ENCODE measurements at places on chromosomes 12 and 14.

GRCh38 chr12:25434515-25434914 lies 118.6 kb downstream of the LMNTD1 start:
- no peak for DNase-seq

DNA sequence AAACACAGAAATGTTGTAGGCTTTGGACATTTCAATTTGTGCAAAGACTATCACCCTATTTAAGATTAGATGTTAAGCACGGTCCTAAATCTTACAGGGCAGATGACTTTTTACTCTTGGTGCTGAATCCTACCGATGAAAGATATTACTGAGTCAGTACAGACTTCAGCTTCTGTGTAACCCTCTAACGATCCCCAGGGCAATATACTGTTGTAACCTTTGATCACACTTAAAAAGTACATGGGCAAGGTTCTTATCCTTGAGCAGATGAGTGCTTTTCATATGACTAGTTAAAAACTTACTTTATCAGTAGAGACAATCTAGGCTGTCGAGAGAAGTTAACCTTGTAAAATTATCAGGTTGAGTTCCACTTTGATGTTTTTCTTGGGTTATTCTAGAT lies 22.5 kb downstream of the PDE3A start:
- no peak for DNase-seq

- DNase-seq = no peak
Observed at GRCh38 chr14:90558041-90558982, 161.5 kb downstream of the CALM1 start.

- no peak for DNase-seq
Observed at GRCh38 chr14:72463291-72463866, 430.5 kb downstream of the DPF3 start.

GRCh38 chr12:122062832-122063693 lies 15.5 kb upstream of the MLXIP start:
- no peak for DNase-seq

DNA sequence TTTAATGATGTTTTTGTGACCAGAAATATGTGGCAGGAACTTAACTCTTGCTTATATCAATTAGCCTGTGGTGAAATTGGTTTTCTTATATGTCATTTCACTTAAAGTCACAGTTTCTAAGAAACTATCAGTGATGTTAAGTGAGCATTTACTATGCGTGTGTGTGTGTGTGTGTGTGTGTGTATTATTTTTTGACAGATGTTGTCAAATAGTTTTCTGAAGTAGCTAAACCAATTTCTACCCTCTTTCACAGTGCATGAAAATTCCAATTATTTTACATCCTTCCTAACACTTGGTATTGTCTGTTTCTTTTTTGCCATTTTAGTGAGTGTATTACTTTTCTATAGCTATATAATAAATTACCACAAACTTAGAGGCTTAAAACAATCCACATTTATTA lies 122.1 kb upstream of the CAND1 start:
- DNase-seq = no peak

- DNase-seq = no peak
Observed at GRCh38 chr14:24122416-24122815, 7.7 kb upstream of the NRL start.

- DNase-seq = no peak
Observed at GRCh38 chr12:108665608-108666202, 32.0 kb upstream of the SELPLG start.

DNA sequence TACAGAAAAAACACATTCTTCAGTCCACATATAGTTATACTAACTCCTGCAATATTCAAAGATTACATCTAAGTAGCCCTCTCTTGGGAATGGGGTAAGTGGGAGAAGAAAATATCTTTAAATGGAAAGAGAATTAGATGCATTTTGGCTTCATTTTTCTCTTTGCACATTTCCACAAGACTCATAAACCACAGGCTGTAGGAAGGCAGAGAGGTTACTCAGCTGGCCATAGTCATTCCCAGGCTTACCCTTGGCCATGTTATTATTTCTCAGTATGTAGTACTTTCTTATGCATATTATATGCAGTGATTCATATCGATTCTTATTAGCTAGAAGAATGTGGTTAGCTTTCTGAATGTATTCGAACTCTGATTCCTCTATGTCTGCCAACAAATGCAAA lies 92.2 kb downstream of the PTPRR start:
- no peak for DNase-seq

GRCh38 chr14:36538051-36538450 lies 18.0 kb upstream of the NKX2-1 start:
- no peak for DNase-seq

DNA sequence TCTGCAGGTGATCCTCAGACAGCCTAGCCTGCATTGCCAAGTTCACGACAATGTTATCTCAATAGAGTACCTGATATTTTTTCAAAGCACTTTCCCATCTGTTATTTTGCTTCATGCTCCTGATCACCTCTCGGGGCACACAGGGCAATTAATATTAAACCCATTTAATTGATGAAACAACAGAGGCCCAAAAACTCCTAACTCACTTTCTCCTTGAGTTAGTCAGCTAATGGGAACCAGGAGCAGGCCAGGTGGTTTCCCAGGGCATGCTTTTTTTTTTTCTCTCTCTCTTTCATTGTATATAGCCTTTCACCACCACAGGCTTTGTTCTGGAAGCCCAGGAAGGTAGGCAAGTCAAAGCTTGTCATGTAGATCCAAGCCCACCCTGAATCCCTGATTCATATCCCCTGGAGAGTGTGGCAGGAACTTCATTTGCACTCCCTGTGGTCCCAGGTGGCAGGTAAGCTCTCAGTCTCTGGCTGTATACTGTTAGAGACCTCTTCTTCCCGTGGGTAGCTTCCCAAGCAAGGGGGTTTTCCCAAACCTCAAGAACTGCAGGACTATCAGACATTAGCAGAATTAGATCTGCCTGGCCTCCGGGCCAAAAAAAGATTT lies 41.6 kb upstream of the MAP1LC3B2 start:
- no peak for DNase-seq

DNA sequence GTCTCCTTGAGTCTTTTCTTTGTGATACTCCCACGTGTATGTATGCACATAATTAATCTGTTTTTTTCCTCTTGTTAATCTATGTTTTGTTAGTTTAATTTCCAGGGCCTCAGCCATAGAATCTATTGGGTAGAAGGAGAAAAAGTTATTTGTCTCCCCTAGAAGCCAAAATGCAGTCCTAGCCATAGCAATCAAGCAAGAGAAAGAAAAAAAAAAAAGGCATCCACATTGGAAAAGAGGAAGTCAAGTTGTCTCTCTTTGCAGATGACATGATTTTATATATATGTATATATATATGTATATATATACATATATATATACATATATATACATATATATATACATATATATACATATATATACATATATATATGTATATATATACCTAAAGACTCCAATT lies 25.4 kb upstream of the ETV6 start:
- DNase-seq = no peak

DNA sequence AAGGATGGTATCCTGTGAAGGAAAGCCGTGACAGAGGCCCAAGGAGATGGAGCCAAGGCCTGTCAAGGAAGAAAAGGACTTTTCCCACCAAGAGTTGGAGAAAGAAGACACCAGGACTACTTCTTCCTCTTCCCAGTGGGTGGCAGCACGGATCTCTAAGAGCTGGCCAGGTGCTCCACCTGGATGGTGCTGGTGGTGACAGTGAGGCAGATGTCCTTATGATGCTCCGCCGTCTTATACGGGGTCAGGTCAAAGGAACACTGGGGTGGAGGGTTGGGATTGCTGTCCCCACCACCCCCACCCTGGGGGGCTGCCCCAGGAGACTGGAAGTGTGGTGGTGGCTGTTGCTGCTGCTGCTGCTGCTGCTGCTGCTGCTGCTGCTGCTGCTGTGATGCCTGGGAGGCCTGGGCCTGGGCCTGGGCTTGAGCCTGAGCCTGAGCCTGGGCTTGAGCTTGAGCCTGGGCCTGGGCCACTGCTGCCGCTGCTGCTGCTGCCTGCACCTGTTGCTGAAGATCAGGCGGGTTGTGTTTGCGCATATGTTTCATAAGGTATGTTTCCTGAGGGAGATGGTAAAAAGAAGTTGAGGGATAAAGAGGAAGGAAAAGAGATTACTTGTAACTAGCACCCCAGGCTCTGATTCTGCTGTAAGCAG lies 4.8 kb upstream of the ING4 start:
- DNase-seq = no peak

- no peak for DNase-seq
Observed at GRCh38 chr12:67989184-67989920, at the start of gene IFNG-AS1. Gene IFNG-AS1, plus strand, starts transcription at chr12:67989447.

DNA sequence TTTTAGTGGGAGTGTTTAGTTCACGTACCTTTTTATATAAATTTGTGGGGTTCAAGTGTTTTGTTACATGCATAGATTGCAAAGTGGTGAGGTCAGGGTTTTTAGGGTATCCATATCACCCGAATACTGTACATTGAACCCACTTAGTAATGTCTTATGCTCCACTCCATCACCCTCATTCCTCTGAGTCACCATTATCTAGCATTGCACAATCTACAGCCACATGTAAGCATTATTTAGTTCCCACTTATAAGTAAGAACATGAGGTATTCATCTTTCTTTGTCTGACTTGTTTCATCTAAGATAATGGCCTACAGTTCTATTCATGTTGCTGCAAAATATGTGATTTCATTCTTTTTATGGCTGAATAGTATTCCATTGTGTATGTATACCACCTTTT lies 583.7 kb upstream of the LRFN5 start:
- no peak for DNase-seq

- no peak for DNase-seq
Observed at GRCh38 chr14:59771577-59771976, 99.0 kb downstream of the RTN1 start.

GRCh38 chr12:68905733-68906132 lies 27.2 kb downstream of the CPM start:
- no peak for DNase-seq

DNA sequence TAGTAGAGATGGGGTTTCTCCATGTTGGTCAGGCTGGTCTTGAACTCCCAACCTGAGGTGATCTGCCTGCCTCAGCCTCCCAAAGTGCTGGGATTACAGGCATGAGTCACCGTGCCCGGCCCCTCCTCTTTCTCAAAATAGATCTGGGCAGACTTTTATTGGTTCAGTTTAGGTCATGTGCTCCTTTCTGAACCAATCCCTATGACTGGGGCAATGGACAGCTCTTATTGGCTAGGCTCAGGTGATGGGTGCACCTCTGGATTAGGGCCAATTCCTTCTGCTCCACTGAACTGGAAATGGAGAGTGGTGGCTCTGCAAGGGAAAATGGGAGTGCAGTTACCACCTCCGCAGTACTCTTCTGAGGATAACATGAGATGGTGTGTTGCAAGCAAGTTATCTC lies 6.2 kb upstream of the ATP6V0A2 start:
- no peak for DNase-seq

DNA sequence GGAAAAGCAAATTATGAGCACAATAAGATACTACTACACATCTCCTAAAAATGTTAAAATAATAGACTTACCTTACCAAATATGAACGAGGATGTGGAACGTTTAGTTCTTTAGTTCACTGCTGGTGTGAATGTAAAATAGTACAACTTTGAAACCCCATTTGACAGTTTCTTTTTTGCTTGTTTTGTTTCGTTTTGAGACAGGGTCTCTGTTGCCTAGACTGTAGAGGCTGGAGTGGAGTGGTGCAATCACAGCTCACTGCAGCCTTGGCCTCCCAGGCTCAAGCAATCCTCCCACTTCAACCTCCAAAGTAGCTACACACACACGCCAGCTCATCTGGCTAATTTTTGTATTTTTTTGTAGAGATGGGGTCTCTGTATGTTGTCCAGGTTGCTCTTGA lies 136.4 kb upstream of the FAR2 start:
- DNase-seq = no peak

GRCh38 chr14:104180561-104181165 lies 42.3 kb downstream of the KIF26A start:
- no peak for DNase-seq

GRCh38 chr12:93757792-93758694 lies 80.9 kb downstream of the CRADD start:
- DNase-seq = no peak

DNA sequence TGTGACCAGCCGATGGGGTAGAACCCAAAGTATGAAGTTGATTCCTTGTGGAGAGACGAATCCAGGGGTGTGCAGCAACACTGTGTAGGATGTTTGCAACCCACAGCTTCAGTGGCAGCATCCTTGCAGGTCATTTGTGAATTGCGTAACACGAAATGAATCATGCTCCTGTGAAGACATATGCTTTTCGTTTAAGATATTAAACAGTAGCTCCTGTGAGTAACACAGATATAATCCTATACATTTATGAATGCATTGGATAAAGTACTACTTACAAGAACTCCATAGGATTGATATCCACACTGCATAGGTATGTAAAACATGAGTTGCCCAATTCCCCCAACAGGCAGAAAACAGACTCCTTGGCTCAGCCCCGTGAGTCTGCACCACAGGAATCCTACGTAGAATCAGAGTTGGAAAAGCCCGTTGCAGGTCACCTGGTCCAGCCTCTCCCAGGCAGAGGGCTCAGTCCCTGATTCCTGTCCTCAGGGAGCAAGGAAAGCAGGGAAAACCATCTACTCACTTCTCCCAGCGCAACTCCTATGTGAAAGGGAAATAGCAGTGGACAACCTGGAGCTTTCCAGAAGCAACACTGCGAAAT lies 75.8 kb downstream of the GPATCH2L start:
- DNase-seq = no peak

- DNase-seq = no peak
Observed at GRCh38 chr12:80721326-80721725, 4.6 kb downstream of the MYF5 start.

GRCh38 chr12:80936642-80937390 lies 918 bp downstream of the LIN7A start:
- no peak for DNase-seq

DNA sequence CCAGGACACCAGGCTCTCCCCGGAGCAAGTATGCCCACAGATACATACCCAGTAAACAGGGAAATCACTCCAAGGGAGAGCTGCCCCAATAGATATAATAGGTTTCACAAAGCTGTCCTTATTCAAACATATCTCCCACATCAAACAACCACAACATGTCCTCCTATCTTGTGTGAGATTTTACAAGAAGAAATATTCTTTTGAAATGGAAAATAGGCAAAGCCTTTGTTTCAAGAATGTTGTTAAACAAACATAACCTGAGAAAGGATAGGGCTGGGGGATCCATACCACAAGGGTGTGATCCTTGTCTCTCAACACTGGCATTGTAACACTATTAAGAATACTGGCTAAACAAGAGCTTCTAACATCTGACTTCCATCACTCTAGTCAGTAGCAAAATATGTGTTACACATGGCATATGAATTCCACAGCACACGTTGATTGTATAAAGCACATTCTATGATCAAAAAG lies 32.9 kb downstream of the LGR5 start:
- DNase-seq = no peak

GRCh38 chr14:50064993-50065392 lies 51.4 kb downstream of the VCPKMT start:
- peak; percentile 86 for DNase-seq

GRCh38 chr14:58362798-58363412 lies 32.8 kb upstream of the TOMM20L start:
- DNase-seq = no peak
